Activated CD8-positive, alpha-beta T cell treated with anti-CD3 and anti-CD28 coated beads, Interleukin-2, amount 10 ng/mL, durations not matched to agents 7 days and 5 days (primary cell): ENCODE measurements at places on chromosomes 4 and X. TPM values are rescaled to one million over a fixed set of nuclear protein-coding genes. Genes with fewer than 3 reads are reported as not detected.

GRCh38 chrX:97609938-97610337 is 726.2 kb downstream of the RPA4 start:
- no peaks in the 10 kb centered on the region for H3K4me1 ChIP-seq
- no peak for DNase-seq
- H3K4me3 ChIP-seq: no peak overlapping the region
- H3K36me3 ChIP-seq: no peaks in the 10 kb centered on the region

DNA sequence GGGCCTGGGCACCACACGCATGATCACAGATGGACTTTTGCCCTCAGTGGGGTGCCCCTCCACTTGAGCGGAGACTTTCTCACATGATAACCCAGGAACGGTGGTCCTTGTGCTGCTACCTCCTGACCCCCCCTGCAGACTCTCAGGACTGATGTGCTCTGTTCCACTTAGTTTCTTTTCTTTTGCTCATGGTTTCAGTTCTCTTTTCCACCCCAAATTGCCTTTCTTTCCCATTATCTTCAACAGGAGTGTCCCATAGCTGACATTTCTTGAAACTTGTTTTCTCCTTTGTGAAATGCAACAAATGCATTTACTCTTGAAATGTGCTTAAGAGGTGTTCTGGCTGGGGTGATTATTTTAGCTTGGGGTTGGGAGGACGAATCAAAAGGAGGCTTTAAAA is 9.0 kb downstream of the MPC1L start:
- H3K4me3 ChIP-seq: no peak overlapping the region
- H3K4me1 ChIP-seq: no peaks in the 10 kb centered on the region
- H3K27me3 ChIP-seq: no peaks in the 10 kb centered on the region
- H3K27ac ChIP-seq: no peak overlapping the region
- no peak for DNase-seq

- DNase-seq: no peak
- peak overlapping the region; percentile 11 for H3K27ac ChIP-seq
- no peaks in the 10 kb centered on the region for H3K27me3 ChIP-seq
- H3K4me3 ChIP-seq: no peak overlapping the region
- peaks cover 35% of the 10 kb centered on the region for H3K36me3 ChIP-seq
- peaks cover 43% of the 10 kb centered on the region for H3K4me1 ChIP-seq
Observed at GRCh38 chr4:145830699-145831098, 107.9 kb downstream of the ZNF827 start.

GRCh38 chr4:13794819-13795565 is 167.5 kb upstream of the BOD1L1 start:
- H3K4me3 ChIP-seq: no peak overlapping the region
- DNase-seq: no peak
- no peak overlapping the region for H3K27ac ChIP-seq

- no peak overlapping the region for H3K27ac ChIP-seq
- H3K4me3 ChIP-seq: no peak overlapping the region
- H3K27me3 ChIP-seq: no peaks in the 10 kb centered on the region
- H3K4me1 ChIP-seq: peaks cover 14% of the 10 kb centered on the region
- DNase-seq: no peak
Observed at GRCh38 chr4:174503079-174503715, 19.1 kb downstream of the HPGD start.

- no peak for DNase-seq
- H3K36me3 ChIP-seq: peaks cover 3% of the 10 kb centered on the region
- H3K27ac ChIP-seq: no peak overlapping the region
- peak overlapping the region; percentile 6 for H3K4me3 ChIP-seq
- no peaks in the 10 kb centered on the region for H3K27me3 ChIP-seq
Observed at GRCh38 chr4:22764183-22764582, 71.4 kb downstream of the GBA3 start.

DNA sequence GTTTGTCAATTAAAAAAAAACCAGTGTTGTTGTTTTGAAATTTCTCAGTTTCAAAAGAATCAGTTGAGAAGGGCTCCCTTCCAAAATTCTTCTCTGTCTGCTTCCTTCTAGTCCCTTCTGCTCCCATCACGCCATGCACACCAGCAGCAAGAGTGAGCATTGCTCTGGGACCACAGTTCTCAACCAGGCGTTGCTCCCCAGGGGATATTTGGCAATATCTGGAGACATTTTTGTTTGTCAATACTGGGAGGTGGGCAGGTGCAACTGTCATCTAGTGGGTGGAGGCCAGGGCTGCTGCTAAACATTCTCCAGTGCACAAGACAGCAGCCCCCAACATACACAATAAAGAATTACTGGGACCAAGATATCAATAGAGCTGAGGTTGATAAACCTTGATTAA is 74.8 kb upstream of the EGFL6 start:
- no peak overlapping the region for H3K27ac ChIP-seq
- DNase-seq: no peak
- no peak overlapping the region for H3K4me3 ChIP-seq
- H3K36me3 ChIP-seq: no peaks in the 10 kb centered on the region
- H3K27me3 ChIP-seq: no peaks in the 10 kb centered on the region

- H3K4me3 ChIP-seq: peak overlapping the region; percentile 85
- H3K27ac ChIP-seq: peak overlapping the region; percentile 99
- H3K27me3 ChIP-seq: no peaks in the 10 kb centered on the region
- peak; percentile 59 for DNase-seq
- H3K36me3 ChIP-seq: peaks cover 54% of the 10 kb centered on the region
Observed at GRCh38 chr4:89298788-89299152, 8.8 kb downstream of the GPRIN3 start.

The OCIAD2 gene
- total RNA-seq: 92.7 TPM

The EFNB1 gene
- 4.2 TPM for total RNA-seq

The TNIP3 gene
- total RNA-seq: 0.29 TPM

The TEX13D gene
- not detected for total RNA-seq
